ENCODE measurements at places on chromosomes 1 and 21. TPM values are rescaled to one million over a fixed set of nuclear protein-coding genes. Genes with fewer than 3 reads are reported as not detected.

DNA sequence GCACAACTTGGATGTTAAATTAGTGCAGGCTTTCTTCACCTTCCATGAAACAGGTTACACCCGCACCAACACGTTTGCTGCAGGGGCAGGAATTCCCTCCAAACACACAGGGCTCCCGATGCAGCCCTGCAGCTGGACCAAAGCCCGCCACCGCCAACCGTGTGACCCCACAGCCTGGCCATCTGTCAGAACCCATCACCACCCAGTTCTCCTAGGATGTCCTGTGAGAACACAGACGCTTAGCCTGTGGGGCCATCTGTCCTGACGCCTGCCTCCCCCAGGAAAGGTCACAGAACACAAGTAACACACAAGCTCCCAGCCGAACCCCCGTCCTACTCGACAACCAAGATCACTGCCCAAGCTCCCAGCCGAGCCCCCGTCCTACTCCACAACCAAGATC is 108.1 kb downstream of the NPHP4 start:
- H3K27me3 ChIP-seq: no peaks in the 10 kb centered on the region
- peaks cover 18% of the 10 kb centered on the region for H3K36me3 ChIP-seq
- H3K4me1 ChIP-seq: no peaks in the 10 kb centered on the region
- no peak overlapping the region for H3K4me3 ChIP-seq
- no peak overlapping the region for H3K27ac ChIP-seq

DNA sequence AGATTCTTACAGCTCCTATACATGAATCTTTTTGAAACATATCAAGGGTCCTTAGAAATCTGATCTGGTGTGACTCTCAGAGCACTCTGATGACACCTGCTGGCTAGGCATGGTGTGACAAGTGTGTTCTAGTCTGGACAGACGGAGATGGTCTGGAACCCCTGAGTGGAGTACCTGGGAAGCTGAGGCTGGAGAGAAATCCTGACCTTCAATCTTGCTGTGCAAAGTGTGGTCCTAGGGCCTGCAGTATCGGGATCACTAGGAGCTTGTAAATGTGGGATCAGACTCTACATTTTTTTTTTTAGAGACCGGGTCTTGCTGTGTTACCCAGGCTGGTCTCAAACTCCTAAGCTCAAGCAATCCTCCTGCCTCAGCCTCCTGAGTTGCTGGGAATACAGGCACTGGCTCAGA is 78.6 kb upstream of the SOD1 start:
- H3K27ac ChIP-seq: no peak overlapping the region
- peak; percentile 63 for DNase-seq
- peaks cover 5% of the 10 kb centered on the region for H3K4me1 ChIP-seq
- H3K36me3 ChIP-seq: no peaks in the 10 kb centered on the region
- no peak overlapping the region for H3K4me3 ChIP-seq

- H3K36me3 ChIP-seq: no peaks in the 10 kb centered on the region
- H3K27ac ChIP-seq: no peak overlapping the region
- no peak for DNase-seq
- H3K4me3 ChIP-seq: no peak overlapping the region
- no peaks in the 10 kb centered on the region for H3K27me3 ChIP-seq
Measured at GRCh38 chr1:54559111-54559548, 11.1 kb downstream of the ACOT11 start.

DNA sequence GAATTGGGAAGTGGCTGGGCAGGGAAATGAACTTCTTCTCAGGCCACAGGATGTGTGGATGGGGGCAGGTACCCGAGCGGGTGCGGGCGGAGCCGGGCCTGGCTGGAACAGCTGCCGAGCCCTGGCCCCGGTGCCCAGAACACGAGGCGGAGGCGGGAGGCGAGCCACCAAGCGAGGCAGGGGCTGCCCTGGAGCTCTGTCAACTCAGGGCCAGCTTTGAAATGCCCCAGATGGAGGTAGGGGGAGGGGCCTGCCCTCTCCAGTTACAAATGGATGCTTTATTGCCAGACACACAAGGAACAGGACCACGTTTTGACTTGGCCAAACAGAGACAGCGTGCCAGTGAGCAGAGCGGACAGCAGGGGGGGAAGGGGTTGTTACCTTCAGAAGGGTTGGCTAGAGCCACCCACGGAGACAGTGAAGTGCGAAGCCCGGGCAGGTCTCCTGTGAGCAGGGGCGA is 240.4 kb downstream of the SDCCAG8 start:
- H3K27me3 ChIP-seq: no peaks in the 10 kb centered on the region
- no peak for DNase-seq
- H3K27ac ChIP-seq: peak overlapping the region; percentile 45
- no peak overlapping the region for H3K4me3 ChIP-seq
- peaks cover 6% of the 10 kb centered on the region for H3K4me1 ChIP-seq

DNA sequence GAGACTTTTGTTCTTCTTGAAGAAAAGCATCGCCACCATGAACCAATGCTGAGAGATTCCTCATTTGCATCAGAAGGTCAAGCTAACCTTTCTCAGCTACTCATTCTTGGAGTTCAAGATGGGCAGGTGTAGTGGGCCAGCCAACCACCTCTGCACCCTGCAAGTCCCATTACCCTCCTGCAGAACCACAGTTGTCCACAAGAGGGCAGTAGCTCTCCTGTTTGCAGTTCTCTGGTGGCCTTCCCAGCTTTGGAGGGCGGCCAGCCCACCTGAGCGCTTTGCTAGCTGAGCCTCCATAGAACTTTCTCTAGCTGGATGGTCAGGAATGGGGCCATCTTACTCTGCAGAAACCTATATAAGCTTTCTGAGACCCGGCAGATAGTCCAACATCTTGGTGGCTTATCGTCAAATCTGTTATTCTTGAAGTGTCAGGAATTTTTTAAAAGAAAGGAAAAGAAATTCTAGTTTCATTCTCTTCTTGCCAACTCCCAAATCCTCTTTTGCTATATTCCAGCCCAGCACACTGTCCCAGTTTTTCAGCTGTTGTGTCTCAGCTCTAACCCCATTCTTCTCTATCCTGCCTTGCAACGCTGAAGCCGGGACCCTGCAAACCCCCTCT is 11.0 kb upstream of the LMX1A start:
- peak; percentile 73 for DNase-seq
- no peak overlapping the region for H3K27ac ChIP-seq
- H3K4me3 ChIP-seq: no peak overlapping the region
- H3K36me3 ChIP-seq: no peaks in the 10 kb centered on the region
- H3K27me3 ChIP-seq: peaks cover 70% of the 10 kb centered on the region

- no peaks in the 10 kb centered on the region for H3K4me1 ChIP-seq
- H3K4me3 ChIP-seq: no peak overlapping the region
- no peak for DNase-seq
- no peak overlapping the region for H3K27ac ChIP-seq
Measured at GRCh38 chr1:239098400-239099037, 287.8 kb upstream of the CHRM3 start.

- no peaks in the 10 kb centered on the region for H3K27me3 ChIP-seq
- H3K4me1 ChIP-seq: no peaks in the 10 kb centered on the region
- H3K27ac ChIP-seq: no peak overlapping the region
- DNase-seq: no peak
Measured at GRCh38 chr1:97562081-97562480, 358.8 kb downstream of the DPYD start.

DNA sequence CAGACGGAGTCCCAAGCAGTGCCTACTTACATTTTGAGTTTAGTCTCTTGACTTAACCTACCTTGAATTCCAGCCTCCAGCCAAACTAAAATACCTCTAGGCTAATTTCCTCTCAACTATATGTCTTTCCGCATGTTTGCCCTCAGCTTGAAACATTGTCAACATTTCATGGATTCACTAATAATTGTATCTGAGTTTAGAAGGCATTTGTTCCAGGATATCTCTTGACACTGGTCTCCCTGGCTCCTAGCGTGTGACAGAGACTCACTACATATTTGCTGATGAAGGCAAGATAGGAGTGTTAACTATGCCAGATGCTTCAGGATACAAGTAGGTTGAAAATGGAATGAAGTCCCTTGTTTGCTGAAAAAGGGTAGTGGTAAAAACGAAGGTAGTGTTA is 136.1 kb downstream of the GREM2 start:
- no peaks in the 10 kb centered on the region for H3K4me1 ChIP-seq
- no peaks in the 10 kb centered on the region for H3K36me3 ChIP-seq
- no peak overlapping the region for H3K4me3 ChIP-seq
- no peak for DNase-seq

DNA sequence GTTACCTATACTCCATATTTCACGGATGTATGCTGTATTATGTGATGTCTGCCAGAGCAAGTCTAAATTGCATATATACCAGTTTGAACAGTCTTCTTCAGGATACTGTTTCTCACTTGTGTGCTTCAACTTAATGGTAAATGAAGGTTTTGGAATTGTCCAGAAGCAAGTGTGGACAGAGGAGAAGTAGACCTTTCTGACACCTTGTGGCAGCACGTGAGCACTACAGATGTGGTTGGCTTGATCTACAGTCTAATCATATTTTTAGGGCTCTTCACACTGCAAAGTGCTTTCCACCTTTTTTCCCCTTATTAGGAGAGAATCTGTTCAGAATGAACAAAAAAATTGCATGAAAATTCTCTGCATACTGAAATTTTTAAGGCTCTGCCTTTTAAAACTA is 10.9 kb downstream of the MORC3 start:
- no peaks in the 10 kb centered on the region for H3K27me3 ChIP-seq
- H3K4me3 ChIP-seq: no peak overlapping the region
- H3K4me1 ChIP-seq: peaks cover 37% of the 10 kb centered on the region

GRCh38 chr1:53626616-53627015 is 112.3 kb downstream of the GLIS1 start:
- no peaks in the 10 kb centered on the region for H3K4me1 ChIP-seq
- no peaks in the 10 kb centered on the region for H3K36me3 ChIP-seq
- H3K27ac ChIP-seq: no peak overlapping the region
- H3K4me3 ChIP-seq: no peak overlapping the region

DNA sequence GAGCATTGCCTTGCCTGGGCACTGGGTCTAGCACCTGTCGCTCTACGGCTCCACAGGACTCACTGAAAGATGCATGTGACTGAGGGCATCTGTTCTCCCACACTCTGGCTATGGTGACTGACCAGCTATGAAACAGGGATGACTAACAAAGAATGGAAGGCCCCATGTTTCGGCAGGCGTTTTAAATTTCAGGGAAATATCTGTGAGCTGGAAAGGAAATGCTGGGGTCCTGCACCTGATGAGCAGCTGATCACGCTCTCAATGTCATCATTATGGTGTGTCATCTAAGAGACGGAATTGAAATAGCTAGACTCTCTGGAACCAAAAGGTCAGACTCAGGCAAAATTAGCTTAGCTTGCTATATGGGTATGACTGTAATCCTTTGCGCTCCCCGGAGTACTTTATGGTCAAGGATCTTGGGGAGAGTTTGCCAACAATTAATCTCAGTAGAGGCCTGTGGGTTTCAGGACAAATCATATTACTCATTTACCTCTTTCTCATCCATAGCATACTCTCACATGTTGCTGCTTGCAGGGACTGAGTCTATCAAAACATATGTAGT is 24.5 kb upstream of the PALMD start:
- H3K36me3 ChIP-seq: no peaks in the 10 kb centered on the region
- H3K4me1 ChIP-seq: no peaks in the 10 kb centered on the region
- no peak for DNase-seq
- no peak overlapping the region for H3K4me3 ChIP-seq
- H3K27ac ChIP-seq: no peak overlapping the region

DNA sequence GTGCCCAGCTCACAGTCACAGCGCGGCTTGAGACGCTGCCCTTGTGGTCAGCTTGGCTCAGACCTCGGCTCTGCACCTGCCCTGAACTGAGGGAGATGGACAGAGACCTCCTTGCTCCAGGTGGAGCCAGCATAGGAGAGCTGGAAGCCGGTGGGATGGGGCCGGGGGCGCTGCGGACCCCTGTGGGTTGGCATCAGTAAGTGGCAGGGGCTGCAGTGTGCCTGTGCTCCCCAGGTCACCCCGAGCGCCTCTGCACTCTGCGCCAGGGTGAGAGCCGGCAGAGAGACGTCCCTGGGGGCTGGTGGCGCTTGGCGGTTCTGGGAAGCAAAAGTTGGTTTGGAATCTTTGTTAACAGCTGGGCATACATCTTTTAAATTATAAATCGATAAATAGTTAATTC is 105.6 kb upstream of the TTC34 start:
- H3K4me1 ChIP-seq: no peaks in the 10 kb centered on the region
- no peaks in the 10 kb centered on the region for H3K27me3 ChIP-seq
- no peak for DNase-seq
- H3K4me3 ChIP-seq: no peak overlapping the region
- H3K27ac ChIP-seq: no peak overlapping the region
- H3K36me3 ChIP-seq: no peaks in the 10 kb centered on the region

GRCh38 chr1:201886103-201886885 is 2.4 kb upstream of the SHISA4 start:
- H3K27me3 ChIP-seq: peaks cover 28% of the 10 kb centered on the region
- no peak overlapping the region for H3K27ac ChIP-seq
- no peaks in the 10 kb centered on the region for H3K36me3 ChIP-seq
- H3K4me3 ChIP-seq: no peak overlapping the region

DNA sequence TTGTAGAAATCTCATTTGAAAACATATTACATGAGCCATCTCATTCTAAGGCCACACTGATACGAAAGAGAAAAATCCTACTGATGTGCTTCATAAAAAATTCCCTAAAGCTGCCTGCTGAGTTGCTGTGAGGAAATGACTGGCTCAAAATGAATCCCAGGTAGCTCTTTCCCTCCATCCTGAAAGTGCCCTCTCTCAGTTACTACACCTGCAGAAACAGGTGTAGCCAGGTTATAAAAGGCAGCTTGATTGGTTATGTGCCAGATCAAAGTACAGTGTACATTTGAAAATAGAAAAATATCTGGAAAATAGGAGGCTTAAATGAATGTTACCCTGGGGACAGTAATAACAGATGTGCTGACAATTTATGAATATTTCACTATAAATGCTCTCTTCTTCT is 833.4 kb upstream of the ADGRL4 start:
- no peak overlapping the region for H3K4me3 ChIP-seq
- DNase-seq: no peak

GRCh38 chr1:184753608-184754475 is 816 bp downstream of the EDEM3 start:
- peaks cover 13% of the 10 kb centered on the region for H3K36me3 ChIP-seq
- peak overlapping the region; percentile 95 for H3K27ac ChIP-seq
- peaks cover 38% of the 10 kb centered on the region for H3K4me1 ChIP-seq
- H3K27me3 ChIP-seq: peaks cover 8% of the 10 kb centered on the region
- DNase-seq: peak; percentile 59
- H3K4me3 ChIP-seq: peak overlapping the region; percentile 93

The PLA2G2A gene
- not detected for total RNA-seq

The LYPD8 gene
- not detected for total RNA-seq

The SNAPIN gene
- total RNA-seq: 34.7 TPM

The TCHH gene
- 0.22 TPM for total RNA-seq

The ALDH4A1 gene
- 4.7 TPM for total RNA-seq

The ALPL gene
- total RNA-seq: not detected

The ZNF670 gene
- total RNA-seq: 5.9 TPM

The F11R gene
- total RNA-seq: 13.4 TPM

Data from activated naive CD8-positive, alpha-beta T cell treated with anti-CD3 and anti-CD28 coated beads for 36 hours (primary cell).